Activated CD4-positive, alpha-beta T cell treated with anti-CD3 and anti-CD28 coated beads, Interleukin-2, amount 10 ng/mL, durations not matched to agents 24 days and 14 days (primary cell): ENCODE measurements at places on chromosomes 11 and 22. TPM values are rescaled to one million over a fixed set of nuclear protein-coding genes. Genes with fewer than 3 reads are reported as not detected.

The PTPN5 gene
- not detected in 2 replicates for total RNA-seq

The ST14 gene
- total RNA-seq, result 0.14 TPM in 1 of 2 replicates, not detected in the other

The XKR3 gene
- total RNA-seq, result not detected in 2 replicates

The TRIM51 gene
- total RNA-seq, result not detected in 2 replicates

The KRTAP5-10 gene
- not detected in 2 replicates for total RNA-seq

The TMEM86A gene
- 0.21 and 0.73 TPM in 2 replicates for total RNA-seq

The DDIAS gene
- 25.2 and 26.9 TPM in 2 replicates for total RNA-seq

The MCHR1 gene
- not detected in 2 replicates for total RNA-seq

The POU2AF2 gene
- 0.44 TPM in 1 of 2 replicates, not detected in the other for total RNA-seq

DNA sequence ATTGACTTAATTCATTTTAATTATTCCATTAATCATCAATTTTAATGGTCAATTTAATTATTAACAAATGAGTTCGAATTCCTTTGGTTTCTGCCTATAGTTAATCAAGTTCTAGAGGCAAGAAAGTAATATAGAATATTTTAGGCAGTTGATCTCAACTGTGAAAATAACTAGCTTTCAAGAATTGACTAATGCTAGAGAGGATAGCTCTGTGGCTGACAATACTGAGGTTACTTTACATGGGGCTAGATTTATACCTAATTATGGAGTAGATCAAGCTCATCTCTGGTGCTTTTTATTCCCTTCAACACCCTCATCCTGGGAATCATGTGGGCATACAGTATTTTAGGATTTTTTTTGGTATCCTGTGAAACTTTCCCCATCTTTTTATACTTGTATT lies 259.4 kb downstream of the GRM5 start:
- no peak for DNase-seq

- DNase-seq, result no peak
Measured at GRCh38 chr11:96817482-96818399, 427.9 kb downstream of the JRKL start.

GRCh38 chr11:118364956-118365615 lies 5.7 kb downstream of the UBE4A start:
- no peak for DNase-seq

DNA sequence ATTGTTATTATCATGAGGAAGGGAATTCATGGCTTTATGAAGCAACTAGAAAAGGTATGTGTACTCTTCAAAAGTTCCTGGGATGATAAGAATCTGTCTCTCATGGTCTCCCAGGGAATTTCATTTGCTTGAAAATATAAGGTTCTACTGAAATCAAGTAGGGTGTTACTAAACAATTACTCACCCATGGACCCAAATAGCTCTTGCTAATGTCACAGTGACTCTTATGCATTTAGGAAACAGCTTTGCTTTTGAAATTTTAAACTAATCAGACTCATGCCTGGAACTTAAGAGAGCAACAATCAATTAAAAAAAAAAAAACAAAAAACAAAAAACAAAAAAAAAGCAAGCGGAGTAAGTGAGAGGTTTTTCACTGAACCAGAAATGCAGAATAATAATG lies 1546.3 kb upstream of the TENM4 start:
- DNase-seq, result no peak

- DNase-seq, result no peak
Measured at GRCh38 chr11:79259800-79260199, 181.0 kb downstream of the TENM4 start.

GRCh38 chr22:34997633-34998299 lies 68.2 kb upstream of the ISX start:
- no peak for DNase-seq

DNA sequence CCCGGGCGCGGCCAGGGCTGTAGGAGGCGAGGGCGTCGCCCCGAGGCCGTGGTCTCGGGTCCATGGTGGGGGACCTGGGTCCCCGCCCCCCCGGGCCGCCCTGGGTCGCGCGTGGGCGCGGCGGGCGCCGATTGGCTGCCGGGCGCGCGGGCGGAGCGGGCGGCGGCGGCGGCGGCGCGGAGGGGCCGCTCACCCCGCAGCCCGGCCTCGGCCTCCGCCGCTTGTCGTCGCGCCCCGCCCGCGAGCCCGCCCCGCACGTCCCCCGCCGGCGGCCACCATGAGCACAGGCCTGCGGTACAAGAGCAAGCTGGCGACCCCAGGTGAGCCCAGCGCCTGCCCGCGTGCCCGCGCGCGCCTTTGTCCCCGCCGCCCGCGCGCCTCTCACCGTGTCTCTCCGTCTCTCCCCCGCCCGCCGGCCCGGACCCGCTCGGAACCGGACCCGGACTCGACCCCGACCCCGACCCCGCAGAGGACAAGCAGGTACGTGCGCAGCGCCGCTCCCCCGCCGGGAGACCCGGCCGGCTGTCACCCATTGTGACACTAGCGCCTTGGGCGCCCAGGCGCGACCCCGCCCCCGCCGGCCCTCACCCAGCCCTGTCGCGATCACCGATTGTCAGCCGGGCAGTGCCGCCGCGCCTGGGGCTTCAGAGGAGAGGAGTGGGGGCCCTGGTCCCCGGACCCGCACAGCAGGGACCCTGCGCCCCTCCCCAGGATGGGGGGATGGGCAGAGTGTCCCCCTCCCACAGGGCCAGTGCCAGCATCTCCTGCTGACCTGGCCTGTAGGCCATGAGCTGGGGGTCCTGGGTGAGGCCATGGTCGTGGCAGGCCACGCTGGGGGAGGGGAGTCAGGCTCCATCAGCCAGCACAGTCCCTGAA lies at the start of gene SEPTIN5:
TSS of gene SEPTIN5 (plus strand) at position 192 of the 876 bp plus-strand sequence. CDS start at position 278, 86 bp downstream.
- no peak for DNase-seq

DNA sequence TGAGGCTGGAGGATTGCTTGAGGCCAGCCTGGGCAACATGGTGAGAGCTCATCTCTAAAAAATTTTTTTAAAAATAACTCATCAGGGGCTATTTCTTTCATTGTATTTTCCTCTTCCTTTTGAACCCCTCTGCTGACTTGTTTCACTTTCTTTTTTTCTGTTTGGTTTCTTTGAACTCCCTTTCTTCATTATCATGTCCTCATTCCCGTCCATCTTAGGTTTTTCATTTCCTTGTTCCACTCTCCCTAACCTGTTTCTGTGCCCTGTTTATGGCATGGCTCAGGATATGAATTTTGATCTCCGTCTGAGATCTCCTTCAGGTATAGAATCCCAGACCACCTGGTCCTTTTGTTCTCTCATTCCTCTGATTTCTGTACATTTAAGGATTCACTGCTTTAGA lies 12.5 kb downstream of the MARK2 start:
- DNase-seq, result no peak

DNA sequence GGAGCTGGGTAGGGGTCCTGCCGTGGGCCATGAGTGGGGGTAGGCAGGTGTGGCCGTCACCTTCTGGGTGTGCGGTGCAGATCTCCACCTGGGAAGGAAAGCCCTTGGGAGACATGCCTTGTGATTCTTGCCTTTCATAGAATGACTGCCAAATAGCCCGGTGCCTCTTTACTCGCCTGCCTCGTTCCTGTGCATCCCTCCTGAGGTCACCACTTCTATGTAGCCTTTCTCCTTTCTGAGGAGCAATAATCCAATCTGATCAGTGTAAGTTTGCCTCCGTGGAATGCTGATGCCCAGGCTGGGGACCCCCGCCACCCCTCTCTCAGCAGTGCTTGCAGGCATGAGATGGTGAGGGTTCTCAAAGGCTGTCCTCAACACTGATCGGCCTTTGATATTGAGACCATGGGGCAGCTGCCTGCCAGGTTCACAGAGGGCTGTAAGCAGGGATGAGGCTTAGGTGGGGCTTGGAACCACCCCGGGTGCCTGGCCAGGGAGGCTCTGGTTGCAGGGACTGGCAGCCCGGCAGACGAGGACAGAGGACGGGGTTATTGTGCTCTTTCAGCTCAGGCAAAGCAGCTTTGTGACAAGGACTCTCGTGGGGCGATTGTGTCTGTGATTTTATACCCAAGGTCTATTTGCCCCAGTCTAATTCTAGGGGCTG lies 86.1 kb upstream of the WNT7B start:
- DNase-seq, result no peak

GRCh38 chr22:44805711-44806110 lies 53.3 kb downstream of the ARHGAP8 start:
- DNase-seq, result no peak
